ENCODE measurements at places on chromosomes 7 and 10. TPM values are rescaled to one million over a fixed set of nuclear protein-coding genes. Genes with fewer than 3 reads are reported as not detected.

Gene PDE6C
- not detected for polyA plus RNA-seq

Gene BEND7
- polyA plus RNA-seq = 1.1 TPM

Gene CCL26
- 0.71 TPM for polyA plus RNA-seq

Gene GRM3
- 0.02 TPM for polyA plus RNA-seq

Gene CYP2C8
- polyA plus RNA-seq = 0.02 TPM
